Pulmonary artery endothelial cell (primary cell): ENCODE measurements at places on chromosomes 3 and 15.

GRCh38 chr3:111385971-111386495, 156.0 kb upstream of the CD96 start:
- no peak for DNase-seq

DNA sequence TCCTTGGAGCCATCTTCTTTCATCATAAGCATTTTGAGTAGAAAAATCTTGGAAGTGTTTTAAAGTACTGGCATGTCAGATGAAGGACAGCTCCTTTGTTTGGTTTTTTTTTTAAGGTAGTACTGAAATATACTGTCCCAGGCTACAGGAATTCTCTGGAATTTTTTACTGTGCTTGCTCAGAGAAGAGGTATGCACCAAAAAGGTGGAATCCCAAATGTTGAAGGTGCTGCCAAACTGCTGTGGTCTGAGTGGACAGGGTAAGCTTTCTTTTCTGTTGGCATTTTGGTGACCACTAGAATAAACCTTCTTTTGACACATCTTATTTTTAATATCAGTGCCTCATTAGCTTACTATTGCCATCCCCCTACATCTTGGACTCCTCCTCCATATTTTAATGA, 7.2 kb downstream of the GNL3 start:
- DNase-seq = no peak

- no peak for DNase-seq
These were observed 9.4 kb upstream of the ERC2 start for GRCh38 chr3:56477646-56478045.

DNA sequence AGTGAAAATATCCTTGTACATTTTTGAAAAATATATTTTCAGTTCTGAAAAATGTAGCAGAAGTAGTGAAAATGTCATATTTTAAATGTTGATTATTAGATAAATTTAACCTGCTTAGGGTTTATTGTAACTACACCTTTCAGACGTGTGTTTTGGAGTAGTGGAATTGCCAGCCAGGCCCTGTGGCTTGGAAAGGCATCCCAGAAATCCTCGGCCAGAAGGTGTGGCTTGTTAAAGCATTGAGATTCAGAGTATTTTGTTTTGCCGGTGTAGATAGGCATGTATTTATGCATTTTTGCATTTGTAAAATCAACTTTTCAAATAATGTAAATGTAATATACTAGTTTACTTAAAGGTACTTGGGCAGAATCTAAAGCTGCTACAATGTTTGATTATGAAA, 7.0 kb downstream of the EBLN2 start:
- no peak for DNase-seq

DNA sequence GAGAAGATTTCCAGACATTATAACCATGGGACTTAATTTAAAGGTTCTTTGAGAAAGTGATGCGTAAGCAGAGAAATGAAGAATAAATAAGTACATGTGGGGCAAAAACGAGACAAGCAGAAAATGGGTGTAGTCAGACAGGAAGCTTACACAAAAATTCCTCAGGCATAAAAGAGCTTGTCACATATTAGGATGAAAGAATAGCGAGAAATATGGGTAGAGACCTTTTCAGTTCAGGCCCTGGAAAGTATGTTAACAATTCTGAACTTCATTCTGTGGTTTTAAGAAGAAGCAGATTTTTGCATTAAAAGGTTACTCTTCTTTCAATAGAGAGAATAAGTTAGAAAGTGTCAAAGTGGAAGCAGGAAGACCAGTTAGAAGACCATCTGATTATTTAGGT, 352.4 kb downstream of the ROBO1 start:
- no peak for DNase-seq

GRCh38 chr3:55042591-55042990, 114.7 kb upstream of the LRTM1 start:
- DNase-seq = no peak

DNA sequence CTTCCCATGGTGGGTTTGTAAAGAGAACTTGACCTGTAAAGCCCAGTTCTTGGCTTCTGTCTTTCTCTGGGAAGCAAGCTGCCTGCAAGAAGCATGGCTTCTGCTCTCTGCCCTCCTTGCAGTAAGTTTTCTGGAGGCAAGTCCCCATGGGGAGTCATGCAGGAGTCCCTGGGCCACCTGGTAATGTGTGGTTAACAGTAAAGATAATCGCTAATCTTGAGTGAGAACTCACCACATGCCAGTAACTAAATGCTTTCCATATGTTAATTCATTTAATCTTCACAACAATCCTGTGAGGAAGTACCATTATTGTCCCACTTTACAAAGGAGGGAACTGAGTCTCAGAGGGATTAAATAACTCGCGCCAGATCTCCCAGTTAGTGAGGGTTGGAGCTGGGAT, 4.2 kb downstream of the CAPN3 start:
- DNase-seq = no peak

DNA sequence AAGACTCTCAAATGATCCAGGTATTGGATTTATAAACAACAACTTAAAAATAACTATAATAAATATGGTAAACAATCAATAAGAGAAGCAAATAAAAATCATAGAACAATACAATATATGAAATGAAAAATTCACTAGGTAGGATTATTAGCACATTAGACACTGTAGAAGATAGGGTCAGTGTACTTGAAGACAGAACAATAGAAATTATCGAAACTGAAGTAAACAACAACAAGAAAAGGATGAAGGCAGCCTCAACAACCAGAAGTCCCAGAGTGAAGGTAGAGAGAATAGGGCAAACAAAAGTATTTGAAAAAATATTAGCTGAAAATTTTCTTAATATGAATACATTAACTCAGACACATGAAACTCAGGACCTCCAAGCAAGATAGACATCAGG, 11.9 kb downstream of the IQCB1 start:
- no peak for DNase-seq

DNA sequence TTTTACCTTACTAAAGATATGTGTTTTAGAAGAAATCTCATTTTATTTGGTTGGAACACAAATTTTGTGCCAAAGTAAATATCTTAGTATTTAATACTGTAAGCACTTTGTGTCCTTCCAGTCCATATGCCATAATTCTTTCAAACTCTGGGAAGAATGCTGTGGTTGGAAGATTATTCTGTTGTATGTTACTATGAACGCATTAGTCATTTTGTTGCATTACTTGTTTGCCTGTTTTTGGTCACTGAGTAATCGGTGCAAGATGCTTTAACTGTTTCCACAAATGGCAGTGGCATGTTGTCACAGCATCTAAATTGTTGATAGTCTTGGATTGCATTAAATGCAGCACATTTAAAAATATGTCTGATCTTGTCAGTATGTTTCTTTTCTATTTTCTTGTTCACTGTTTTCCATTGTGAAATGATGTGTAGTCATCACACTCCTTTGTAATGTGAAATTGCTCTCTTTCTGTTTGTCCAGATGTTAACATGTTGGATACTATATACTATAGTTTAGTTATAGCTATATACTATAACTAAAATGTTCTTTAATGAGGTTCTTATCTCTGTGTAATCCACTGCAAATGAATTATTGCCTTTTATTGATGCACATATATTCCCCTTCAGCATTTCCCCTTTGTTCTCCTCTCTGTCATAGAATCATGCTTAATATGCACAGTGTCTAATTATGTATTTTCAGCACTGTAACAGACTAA, 89.9 kb upstream of the FLNB start:
- no peak for DNase-seq

DNA sequence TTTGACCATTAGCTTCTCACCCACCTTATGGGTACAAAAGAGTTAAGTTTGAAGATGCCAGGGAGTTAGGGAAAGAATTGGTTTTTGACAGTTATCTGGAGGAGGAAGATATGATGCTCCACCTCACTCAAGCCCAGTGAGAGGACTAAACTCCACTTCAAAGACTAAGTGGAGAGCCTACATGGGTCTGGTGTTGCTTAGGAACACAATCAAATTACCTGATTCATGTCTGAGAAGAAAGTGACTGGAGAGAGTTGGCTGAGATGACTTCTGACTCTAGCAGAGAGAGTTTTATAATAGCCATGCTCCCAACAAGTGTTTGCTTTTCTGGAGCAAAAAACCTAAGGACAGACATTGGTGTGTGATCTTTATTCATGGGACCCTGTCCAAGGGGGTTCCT, 43.3 kb downstream of the SUCNR1 start:
- DNase-seq = no peak

DNA sequence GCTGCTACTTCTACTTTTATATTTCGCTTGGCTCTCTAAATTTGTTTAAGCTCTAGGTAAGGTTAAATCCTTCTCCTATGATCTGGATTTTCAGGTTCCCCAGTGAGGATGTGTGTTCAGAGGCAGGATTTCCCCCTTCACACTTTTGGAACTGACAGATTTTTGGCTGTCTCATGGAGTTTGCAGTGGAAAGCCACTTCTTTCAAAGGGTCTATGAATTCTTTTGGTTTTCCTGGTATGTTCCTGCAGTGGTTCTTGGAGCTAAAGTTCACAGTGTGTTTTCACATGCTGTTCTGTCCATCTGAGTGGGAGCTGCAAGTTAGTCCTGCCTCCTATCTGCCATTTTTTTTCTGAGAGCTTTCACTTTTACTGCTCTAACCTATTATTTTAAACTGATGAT, 21.6 kb upstream of the TIGIT start:
- no peak for DNase-seq

GRCh38 chr3:85697156-85697555, 738.4 kb downstream of the CADM2 start:
- no peak for DNase-seq

DNA sequence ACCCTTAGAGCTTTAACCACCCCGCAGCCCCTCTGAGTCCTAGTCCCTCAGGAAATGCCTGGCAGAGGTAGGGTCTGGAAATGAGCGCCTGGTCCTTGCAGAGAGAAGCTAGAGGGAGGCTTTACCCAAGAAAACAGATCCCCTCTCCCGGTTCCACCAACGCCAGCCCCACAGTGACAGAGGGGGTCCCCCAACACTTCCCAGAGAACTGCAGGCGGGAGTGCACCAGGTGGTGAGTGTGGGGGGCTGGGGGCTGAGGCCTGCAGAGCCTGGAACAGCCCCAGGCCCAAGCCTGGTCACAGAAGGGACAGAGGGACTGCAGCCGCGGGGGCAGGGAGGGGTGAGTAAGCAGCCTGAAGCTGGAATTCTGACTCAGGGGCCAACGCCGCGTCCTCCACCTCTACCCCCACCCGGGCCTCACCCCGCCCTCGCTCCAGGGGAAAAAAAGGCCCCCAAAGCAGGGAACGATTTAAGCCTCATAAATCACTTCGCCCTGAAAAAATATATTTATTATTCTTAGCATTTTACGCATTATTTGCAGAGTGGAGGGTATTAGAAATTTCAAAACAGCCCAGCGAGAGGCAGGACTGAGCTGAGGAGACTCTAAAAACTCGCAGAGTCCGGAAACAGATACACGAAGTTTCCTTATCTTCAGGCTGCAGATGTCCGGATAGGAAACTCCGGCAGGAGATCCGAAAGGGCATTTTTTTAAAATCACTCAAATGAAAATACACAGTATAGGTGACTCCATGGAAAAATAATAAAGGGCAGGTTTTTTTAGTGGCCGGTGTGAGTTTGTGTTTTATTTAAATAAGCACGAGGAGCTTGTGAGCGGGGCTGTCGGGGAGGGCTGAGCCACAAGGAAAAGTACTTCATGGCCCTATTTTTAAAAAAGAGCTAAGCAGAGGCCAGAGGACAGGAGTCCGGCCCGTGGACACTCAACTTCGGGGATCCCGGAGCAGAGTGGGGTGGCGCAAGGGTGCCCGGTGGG, 10.0 kb downstream of the GATA2 start:
- DNase-seq = peak; percentile 97

DNA sequence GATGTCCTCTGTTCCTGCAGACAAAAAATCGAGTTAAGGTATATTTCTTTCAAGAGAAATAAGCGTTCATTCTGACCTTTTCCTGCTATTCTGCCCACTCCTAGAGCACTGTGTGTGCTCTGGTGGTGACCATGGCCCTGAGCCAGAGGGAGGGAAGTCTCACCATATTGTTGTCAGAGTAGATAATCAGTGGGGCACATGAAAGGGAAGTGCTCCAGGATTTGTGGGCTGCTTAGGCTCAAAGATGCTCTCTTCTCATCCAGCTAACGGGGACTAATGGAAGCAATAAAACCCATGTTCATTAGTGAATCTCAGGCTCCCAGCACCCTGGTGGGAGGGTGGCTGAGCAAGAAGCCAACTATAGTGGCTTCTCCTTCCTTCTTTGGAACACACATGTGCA, 70.7 kb upstream of the EOMES start:
- DNase-seq = no peak

DNA sequence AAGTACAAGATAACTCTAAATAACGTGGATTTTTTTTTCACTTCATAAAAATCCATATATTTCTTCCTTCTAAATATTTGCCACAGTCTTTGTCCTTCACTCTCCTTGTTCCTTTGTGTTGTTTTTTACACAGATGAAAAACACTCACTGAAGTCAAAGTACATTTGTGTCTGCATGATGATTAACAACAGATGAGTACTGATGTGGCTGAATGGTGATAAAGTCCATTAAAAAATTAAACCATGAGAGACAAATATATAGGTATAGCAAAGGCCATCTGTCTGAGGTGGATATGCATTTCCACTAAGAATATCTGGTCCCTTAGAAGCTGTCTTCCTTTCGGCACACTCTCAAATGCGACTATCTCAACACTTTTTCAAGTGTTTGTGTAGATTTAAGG, 317.5 kb upstream of the MCTP2 start:
- no peak for DNase-seq

DNA sequence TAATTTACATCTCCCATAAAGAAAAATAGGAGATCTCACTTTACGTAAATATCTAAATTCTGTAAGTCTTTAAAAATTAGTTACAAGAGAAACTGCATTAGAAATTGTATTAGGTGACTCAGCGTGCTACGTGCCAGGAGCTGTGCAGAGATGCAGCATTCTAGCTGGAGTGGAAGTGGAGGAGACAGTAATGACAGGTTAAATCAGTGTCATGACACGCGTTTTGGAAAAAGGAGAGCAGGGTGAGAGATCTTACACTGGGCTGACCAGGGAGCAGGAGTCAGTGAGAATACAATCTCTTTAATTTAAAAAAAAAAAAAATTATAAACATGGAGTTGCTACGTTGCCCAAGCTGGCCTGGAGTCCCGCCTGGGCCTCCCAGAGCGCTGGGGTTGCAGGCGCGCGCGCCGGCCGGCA, 635 bp downstream of the TUBGCP5 start:
- DNase-seq = no peak

GRCh38 chr3:193271101-193271840, 30.2 kb downstream of the PLAAT1 start:
- no peak for DNase-seq

DNA sequence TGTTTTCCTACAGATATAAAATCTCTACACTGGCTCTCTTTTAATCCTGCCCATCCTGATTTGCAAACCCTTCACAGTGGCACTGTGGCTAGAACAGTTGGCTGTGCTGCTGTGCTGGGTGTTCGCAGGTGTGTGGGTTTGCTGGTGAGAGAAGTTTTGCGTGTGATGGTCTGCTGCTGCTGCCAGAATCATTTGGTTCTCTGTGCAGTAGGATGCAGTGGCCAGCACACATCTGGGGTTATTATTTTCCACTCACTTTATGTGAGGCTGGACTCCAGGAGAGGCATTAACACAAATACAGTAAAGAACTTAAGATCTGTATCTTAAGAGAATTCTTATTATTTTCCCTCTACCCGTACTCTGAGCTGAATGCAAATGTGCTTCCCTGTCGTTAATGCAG, 16.0 kb upstream of the PSMD6 start:
- DNase-seq = no peak
